ENCODE measurements at places on chromosomes 13 and 19. TPM values are rescaled to one million over a fixed set of nuclear protein-coding genes. Genes with fewer than 3 reads are reported as not detected.

- H3K36me3 ChIP-seq = no peaks in the 10 kb centered on the region
- no peak for DNase-seq
- H3K27me3 ChIP-seq = no peaks in the 10 kb centered on the region
- no peak overlapping the region for H3K27ac ChIP-seq
- H3K4me1 ChIP-seq = no peaks in the 10 kb centered on the region
- no peak overlapping the region for H3K4me3 ChIP-seq
These were observed 503.9 kb downstream of the GPC5 start for GRCh38 chr13:91902291-91902690.

Gene KASH5
- 0.80 TPM for total RNA-seq

GRCh38 chr13:49859560-49859959 lies 67.1 kb upstream of the KPNA3 start:
- H3K27ac ChIP-seq = no peak overlapping the region
- DNase-seq = no peak
- no peak overlapping the region for H3K4me3 ChIP-seq

DNA sequence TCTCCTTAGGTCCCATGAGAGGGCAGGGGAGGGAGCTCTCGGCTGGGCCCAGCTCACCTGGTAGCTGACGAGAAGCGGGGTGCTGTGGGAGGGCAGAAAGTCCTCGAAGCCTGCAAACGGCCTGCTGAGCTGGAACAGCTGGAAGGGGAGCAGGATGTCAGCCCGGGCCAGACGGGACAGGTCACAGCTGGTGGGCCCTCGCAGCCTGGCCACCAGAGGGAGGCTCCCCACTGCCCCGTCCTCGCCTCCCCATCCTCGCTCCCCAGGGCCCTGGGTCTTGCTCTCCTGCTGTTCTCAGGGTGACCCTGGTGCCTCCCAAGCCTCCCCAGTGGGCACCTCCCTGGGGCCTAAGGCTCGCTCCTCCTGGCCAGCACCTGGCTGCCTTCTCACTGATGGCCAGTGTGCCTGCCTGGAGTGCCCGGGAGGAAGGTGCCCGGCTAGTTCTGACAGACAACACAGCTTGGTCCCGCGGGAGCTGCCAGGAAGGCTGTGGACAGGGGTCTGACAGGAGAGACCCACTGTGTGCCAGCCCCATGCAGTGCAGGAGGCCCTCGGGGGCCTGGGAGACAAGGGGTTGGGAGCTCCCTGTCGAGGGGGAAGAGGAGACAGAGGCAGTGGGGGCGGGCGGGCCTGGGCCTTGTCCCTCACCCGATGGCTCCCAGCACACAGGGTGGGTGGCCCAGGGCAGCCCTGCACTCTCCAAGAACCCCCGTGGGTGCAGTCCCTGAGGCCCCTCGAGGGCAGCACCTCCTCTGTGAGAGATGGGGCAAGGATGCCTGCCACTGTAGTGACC lies 20.3 kb downstream of the GPX4 start:
- H3K36me3 ChIP-seq = peaks cover 66% of the 10 kb centered on the region
- H3K27ac ChIP-seq = no peak overlapping the region
- H3K4me1 ChIP-seq = peaks cover 1% of the 10 kb centered on the region
- H3K4me3 ChIP-seq = no peak overlapping the region
- DNase-seq = no peak
- no peaks in the 10 kb centered on the region for H3K27me3 ChIP-seq

DNA sequence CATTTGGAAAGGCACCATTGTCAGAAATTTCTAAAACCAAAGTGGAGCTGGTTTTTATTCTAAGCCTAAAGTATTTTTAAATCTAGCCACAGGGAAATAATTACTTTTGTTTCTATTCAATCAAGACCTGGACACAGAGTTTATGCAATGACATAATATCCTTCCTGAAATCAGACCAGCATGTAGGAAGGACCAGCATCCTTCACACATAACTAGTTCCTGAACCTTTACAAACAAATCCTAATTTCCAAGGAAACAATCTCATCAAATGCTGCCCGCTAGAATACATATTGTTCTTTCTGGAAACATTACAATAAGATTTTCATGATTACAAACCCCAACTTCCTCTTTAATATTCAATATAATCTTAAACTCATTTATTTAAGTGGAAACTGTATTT lies 1.5 kb downstream of the STARD13 start:
- peaks cover 6% of the 10 kb centered on the region for H3K4me1 ChIP-seq
- no peaks in the 10 kb centered on the region for H3K36me3 ChIP-seq
- no peaks in the 10 kb centered on the region for H3K27me3 ChIP-seq
- no peak for DNase-seq
- H3K4me3 ChIP-seq = no peak overlapping the region

GRCh38 chr13:109496216-109496615 lies 290.2 kb downstream of the IRS2 start:
- H3K4me1 ChIP-seq = no peaks in the 10 kb centered on the region
- DNase-seq = no peak
- no peak overlapping the region for H3K27ac ChIP-seq

DNA sequence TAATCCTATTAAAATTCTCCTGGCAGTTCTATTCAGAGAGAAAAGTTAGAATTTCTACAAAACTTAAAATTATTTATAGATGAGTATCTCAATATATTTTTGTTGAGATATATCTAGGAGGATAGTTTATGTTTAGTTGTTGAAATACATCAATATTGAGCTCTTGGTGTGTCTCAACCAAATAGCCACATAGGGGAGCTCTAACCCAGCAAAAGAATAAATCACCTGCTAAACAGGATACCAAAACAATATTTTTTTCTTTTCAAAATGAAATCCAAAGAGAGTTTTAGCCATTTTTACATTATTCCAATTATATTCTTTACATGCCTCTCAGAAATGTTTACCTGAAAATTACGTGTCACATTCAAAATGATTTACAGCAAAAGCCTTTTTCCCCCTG lies 954.7 kb downstream of the SLITRK6 start:
- no peaks in the 10 kb centered on the region for H3K36me3 ChIP-seq
- no peak for DNase-seq
- H3K4me3 ChIP-seq = no peak overlapping the region
- H3K4me1 ChIP-seq = no peaks in the 10 kb centered on the region
- H3K27ac ChIP-seq = no peak overlapping the region
- H3K27me3 ChIP-seq = no peaks in the 10 kb centered on the region

Gene EDNRB
- not detected for total RNA-seq

Gene WDR18
- 17.5 TPM for total RNA-seq

Data from natural killer cell (primary cell).